ENCODE measurements at places on chromosomes 7 and 10.
A peak's percentile ranks its signal among the peaks of the same experiment; 100 is the strongest.

DNA sequence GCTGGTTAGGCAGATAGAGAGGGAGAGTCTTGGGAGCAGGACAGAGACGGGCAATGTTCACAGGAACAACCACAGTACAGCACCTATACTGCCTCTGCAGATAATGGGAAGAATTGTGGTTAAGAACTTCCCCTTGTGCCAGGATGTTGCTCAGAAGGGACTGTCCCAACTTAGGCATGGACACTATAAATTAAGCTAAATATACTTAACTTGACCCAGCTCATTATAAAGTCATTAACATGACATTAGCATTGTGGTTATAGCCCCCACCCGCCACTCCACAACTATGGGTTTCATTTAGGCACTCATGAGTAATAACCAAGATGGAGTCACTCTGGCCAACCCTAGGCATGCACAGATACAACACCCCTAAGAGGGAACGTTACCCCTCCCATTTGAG lies 310.9 kb upstream of the NRG3 start:
- no peak for DNase-seq

DNA sequence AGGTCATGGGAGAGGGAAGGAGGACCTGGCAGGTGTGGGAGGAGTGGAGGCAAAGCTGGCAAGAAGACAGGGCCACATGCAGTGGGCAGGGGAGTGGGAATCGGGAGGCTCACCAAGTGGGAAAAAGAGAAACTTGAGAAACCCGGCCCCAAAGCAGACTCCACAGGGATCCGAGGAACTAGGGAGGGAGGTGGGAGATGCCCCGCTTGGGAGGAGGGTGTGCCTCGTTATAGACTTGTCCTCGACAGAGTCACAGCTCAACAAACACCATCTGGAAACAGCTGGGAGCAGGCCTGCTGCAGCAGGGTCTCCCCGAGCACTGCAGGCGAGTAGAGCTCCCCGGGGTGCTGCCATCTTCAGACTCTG lies 54.8 kb downstream of the MKI67 start:
- DNase-seq = no peak

DNA sequence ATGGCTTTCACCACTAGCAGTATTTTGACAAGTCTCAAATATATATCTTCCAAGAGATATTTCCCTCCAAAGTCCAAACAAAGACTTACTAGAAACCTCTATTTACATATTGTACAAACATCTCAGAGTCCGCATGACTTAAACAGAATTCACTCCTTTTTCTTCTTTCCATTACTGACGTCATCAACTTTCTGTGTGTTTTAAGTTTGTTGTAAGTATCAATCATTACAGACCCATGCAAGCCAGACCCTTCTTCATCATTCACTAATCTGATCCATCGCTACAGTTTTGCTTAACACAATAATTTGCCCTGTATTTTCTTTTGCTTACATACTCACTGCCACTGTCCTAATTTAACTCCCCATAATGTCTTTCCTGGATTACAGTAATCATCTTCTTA lies 51.9 kb downstream of the SEMA3A start:
- no peak for DNase-seq

GRCh38 chr7:44046321-44047061 lies 2.0 kb downstream of the DBNL start:
- peak; percentile 62 for DNase-seq

DNA sequence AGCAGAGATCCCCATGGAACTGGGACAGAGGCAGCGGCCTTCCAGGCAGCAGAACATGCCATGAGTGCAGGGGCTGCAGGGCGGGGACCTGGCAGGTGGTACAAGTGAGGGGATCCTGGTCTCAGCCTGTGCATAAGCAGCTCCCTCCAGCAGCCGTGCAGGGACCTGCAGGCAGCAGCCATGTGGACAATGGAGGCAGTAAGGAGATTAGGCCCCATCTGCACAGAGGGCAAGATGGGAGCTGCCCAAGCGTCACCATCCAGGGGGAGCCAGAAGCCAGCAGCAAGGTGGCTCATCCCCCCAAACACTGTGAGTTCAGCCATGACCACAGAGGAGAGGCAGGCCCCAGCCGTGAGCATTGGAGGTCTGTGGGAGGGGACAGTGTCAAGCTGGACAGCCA lies 3.1 kb downstream of the DDC start:
- DNase-seq = no peak

DNA sequence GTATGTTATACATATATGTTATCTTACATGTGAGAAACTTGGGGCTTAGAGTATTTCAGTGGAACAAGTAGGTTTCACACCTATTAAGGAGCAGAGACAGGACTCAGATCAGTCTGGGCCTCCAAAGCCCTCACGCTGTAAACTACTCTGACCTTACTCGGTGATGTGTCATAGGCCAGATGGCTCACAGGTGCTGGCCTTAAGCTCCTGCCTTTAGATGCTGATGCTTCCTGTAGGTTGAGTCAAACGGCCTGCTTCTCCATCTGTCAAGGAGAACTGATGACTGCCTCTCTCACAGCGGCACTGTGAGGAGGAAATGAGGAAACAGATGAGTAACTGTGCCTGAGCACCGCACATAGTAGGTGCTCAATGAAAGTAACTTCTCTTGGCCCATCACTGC lies 312.6 kb upstream of the COBL start:
- no peak for DNase-seq

DNA sequence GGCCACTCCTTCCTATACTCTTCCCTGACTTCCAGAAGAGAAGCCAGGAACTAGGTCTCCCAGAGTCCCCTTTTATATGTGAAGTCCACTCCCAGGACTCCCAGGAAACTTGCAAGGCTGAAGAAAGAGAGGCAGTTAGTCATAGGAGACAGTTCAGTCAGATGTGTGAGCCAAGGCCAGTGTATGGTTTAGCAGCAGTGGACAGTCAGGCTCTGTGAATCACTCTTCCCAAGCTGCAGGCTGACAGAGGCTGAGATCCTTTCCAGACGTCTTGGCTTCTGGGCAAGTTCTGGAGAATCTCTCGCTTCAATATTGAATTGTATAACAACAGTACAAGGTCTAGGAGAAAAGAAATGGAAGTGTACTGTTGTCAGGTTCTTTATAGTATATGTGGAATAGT lies 26.9 kb downstream of the BLVRA start:
- DNase-seq = no peak

DNA sequence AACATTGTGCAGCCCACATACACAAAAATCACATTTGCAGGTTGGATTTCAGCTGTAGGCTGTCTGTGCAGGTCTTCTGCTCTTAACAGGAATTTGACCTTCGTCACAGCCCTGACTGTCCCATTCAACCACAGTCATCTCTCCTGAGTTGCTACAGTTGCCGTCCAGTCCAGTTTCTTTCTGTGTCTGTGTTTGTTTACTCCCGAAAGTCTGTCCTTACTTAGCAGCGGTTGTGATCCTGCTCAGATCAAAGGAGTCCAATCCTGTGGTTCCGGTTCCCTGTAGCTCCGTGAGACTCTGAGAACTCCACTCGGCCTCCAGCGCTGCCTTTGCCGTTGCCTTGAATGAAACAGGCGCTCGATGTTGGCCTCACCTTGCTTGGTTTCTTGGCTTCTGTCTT lies 111.6 kb upstream of the GATA3 start:
- no peak for DNase-seq

DNA sequence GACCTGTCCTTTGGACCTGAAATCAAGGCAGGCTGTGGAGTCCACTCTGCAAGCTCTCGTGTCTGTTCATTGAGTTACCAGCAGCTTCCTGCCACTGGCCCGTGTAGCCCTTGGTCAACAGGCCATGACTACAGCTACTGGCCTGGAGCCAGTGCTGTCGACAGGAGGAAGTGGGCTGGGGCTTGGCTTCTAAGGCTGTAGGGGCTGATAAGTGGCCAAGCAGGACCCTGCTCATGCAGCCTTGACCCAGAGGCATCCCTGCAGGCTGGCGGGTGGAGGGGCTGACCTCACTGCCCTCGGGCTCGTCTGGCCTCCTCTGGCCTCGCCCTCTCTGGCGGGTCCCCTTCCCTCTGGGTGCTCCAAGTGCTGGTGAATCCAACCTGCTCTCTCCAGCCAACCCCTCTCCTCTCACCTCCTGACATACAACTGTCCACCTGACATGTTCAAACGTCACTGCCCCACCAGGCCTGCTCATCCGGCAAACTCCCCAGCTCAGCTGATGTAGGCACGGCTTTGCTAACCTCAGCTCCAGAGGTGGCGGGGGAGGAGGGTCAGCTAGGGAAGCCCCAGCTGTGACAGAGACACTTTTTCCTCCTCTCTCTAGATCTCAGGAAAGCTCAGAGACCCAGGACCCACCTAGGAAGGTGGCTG lies 188.6 kb upstream of the LYZL2 start:
- no peak for DNase-seq

GRCh38 chr7:123747620-123748141 lies 1.1 kb downstream of the WASL start:
- DNase-seq = peak; percentile 23

- no peak for DNase-seq
Observed at GRCh38 chr7:98628418-98628817, 11.3 kb downstream of the NPTX2 start.

GRCh38 chr10:98477861-98478260 lies 31.1 kb upstream of the HPS1 start:
- DNase-seq = no peak

- no peak for DNase-seq
Observed at GRCh38 chr10:28276384-28276783, 26.5 kb downstream of the MPP7 start.

- no peak for DNase-seq
Observed at GRCh38 chr7:93117327-93117726, 452 bp downstream of the SAMD9 start.

DNA sequence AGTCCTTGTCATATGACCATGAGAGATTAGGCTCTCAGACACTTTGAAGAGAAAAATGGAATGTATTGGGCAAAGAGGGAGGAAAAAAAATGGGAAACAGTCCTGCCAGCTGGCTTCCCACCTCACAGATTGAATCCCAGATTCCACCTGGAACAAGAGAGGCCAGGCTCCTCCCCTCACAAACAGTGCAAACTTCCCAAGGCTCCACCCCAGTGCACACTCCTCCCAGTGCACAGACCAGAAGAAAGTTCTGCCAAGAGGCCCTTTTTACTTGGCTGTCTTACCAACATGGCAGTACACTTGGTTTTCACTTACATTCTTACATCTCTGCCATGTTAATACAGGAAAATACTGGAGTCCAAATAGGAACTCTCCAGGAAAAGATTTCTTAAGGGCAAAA lies 202.3 kb downstream of the AHR start:
- no peak for DNase-seq

DNA sequence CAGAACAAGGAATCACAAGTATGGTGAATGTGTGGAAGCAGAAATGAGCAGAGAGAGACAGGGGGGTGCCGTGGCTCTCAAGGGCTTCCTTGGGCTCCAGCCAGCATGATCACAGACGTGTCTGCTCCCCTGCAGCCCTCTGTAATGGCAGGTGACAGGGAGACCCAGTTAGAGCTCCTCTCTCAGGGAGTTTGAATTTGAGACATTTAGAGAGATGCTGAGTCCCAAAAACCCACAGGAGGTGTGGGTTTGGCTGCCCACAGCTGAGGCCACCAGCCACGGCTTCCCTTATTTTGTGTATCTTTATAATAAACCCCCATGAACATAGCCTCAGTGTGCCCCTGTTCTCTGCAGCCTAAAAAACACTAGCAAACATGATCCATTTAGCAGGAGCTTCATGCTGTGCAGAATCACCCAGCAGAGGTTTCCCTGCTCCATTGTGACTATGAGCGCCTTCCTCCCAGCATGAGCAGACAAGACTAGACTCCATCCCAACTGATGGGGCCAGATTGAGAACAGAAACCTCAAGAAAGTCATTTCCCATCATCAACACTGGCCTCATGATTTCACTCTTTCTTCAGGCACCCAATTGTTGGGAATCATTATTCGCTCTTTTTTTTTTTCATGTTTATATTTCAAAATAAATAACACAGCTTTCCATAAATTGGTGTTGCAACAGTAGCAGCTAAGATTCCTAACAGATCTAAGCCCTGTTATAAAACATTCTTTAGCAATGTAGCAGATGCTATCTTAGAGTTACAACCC lies 13.4 kb downstream of the NOD1 start:
- no peak for DNase-seq

DNA sequence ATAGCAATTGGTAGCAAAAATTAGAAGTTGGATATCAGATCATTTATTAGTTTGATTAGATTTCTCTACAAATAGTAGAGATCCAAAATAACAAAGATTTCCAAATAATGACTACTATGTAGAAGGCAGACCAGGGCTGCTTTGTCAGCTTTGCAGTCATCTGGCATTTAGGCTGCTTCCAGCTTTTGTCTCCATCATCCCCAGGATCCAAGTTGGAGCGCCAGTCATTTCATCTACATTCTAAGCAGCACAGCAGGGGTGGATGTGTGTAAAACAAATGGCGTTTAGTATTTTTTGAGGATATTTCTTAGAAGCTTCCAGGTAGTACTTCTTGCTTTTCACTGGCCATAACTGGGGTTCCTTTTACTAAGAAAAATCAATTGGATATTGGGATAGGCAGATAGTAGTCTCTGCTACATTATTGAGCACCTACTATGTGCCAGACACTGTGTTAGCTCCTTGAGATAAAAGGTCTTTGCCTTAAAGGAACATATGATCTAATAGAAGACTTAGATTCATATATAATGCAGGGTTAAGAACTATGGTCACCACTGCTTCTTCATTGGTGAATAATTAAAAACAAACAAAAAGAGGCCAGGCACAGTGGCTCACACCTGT lies 41.5 kb downstream of the TPST1 start:
- DNase-seq = no peak

GRCh38 chr7:150788474-150789269 lies 11.5 kb downstream of the TMEM176B start:
- DNase-seq = no peak

GRCh38 chr10:24575481-24576002 lies 148.1 kb downstream of the ARHGAP21 start:
- DNase-seq = no peak

GRCh38 chr10:128152741-128153580 lies 26.7 kb upstream of the MKI67 start:
- DNase-seq = no peak

DNA sequence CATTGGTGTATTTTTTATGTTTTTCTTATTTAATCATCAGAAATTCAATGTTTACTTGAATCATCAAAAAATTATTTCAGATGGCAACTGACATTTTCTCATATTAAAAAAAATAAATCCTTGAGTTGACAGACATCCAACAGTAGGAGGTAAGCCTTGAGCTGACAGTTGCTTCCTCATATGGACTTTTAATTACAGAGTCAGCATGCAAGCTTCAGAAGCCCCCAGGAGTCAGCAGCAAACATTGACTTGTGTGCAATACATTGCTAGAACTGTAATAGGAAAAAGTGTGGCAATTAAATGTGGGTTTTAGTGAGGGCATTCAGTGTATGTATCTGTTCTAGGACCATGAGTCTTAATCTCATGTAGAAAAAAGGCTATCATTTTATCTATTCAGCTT lies 62.4 kb upstream of the TAS2R16 start:
- DNase-seq = no peak

- DNase-seq = peak; percentile 23
Observed at GRCh38 chr7:34675749-34676374, 17.8 kb downstream of the NPSR1 start.

DNA sequence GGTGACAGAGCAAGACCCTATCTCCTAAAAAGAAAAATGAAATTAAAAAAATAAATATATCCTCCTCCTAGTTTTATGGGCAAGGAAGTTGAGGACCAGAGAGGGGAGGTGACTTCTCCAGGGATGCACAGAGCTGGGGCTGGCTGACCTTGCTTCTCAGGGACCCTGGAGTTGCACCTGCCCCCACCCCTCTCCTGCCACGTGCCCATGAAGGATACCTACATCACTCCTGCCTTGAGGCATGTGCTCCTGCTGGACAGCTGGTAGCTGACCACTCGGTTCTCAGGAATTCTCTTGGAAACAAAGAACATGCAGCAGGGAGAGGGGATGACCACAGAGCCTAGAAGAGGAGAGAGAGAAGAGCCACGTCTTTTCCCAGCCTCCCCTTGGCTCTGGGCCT lies 522 bp downstream of the CCL24 start:
- DNase-seq = no peak

Measured in CD4-positive, alpha-beta T cell treated with Interleukin-10 for 1 hour (primary cell).